Hematopoietic multipotent progenitor cell (in vitro differentiated cells): ENCODE measurements at places on chromosomes 5 and 9.

GRCh38 chr5:148912146-148912545 lies 85.7 kb downstream of the ADRB2 start:
- no peak for DNase-seq

GRCh38 chr9:136930014-136930413 lies 14.5 kb downstream of the FBXW5 start:
- no peak for DNase-seq

- DNase-seq, result no peak
These were observed 57.4 kb upstream of the ADRA1B start for GRCh38 chr5:159858871-159859270.

GRCh38 chr9:108857572-108857971 lies 1.8 kb upstream of the ACTL7B start:
- DNase-seq, result no peak

DNA sequence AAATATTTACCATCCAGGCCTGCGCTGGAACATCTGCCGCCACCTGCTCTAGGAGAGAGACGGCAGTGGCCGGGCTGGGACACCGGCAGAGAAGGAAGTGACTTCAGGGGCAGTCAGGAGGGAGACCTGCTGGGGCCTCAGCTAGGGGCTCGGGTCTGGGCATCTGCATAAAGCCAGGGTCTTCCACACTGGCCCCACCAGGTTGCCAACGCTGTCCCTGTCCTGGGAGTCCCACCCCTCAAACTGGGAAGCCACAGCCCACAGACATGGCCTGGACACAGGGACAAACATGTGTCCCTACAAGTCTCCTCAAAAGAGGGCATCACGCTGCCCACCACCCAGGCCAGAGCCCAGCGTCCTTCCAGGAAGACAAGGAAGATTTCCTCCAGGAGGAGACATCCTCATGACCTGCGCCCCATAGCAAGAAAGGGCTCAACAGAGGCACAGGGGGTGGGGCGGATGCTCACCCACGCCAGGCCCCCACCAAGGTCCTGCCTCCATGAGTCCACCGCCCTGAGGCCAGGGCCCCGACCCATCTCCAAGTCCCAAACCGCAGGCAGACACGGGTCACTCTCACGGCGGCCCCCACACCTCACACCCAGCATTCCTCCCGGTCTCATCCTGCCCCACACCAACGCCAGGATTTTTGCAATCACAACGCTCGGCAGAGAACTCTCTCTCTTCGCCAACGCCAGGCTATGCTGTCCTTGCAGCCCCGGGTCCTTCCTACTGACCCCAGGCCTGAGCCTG lies 9.0 kb downstream of the VAV2 start:
- DNase-seq, result no peak

DNA sequence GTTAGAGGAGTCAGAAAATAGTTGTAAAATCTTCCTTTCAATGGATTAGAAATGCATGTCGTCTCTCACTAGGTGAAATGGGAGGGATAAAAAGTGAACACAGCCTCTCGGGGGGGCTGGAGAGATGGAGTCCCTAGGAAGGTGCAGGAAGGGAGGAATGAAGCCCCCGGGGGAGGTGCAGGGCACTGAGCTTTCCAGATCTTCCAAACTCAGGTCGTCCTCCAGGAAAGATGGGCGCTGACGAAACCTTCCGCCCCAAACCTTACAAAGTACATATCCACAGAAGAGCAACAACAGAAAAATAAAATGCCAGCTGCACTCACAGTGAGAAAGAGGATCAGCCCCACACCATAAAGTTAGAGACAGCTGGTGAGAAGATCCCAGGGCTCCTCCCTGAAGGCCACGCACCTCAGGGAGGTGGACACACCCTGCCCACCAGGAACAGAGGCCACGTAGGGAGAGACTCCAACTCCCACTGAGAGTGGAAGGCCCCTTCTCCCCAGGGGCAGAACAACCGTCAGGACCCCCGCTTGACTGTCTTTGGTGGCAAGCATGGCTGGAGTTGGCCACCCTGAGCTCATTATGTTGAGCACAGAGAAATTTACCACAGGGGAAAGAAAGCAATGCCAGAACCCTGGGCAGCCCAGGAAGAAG lies 174.3 kb downstream of the AUH start:
- no peak for DNase-seq

DNA sequence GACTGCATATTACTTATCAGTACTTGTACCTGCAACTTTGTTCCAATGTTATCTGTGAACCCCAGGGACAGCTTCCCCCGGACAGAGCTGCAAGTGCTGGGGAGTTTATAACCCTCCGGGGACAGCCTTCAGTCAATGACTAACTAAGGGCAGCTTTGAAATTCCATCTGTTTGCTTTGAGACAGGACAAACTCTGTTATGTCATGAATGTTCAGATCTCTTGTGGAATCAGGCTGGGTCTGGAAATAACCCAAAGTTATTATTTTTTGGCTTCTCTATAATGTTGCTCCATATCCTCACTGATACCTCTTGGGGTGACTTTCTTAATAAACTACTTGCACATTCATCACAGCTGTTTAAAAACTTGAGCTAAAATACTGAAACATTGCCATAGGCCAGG lies 617.5 kb upstream of the TLE4 start:
- DNase-seq, result no peak
